Psoas muscle (tissue), 8 donors: ENCODE measurements at places on chromosomes 3 and 15.

DNA sequence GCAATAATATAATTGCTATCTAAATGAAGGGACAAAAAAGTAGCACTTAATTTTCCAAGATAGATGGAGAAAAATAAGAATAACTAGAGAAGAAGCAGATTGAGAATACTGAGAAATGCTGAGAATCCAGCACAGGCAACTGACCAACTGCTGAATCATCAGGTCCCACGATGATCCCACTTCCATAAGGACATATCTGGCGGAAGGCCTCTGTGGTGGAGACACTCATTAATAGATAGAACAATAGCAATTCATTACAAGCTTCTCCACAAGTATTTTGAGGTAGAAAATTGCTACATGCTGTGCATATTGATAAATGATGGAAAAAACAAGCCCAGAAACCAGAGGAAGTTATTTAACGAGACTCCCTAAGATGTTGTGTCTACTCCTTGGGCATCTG, 105.9 kb downstream of the DUT start:
- no peak for DNase-seq

DNA sequence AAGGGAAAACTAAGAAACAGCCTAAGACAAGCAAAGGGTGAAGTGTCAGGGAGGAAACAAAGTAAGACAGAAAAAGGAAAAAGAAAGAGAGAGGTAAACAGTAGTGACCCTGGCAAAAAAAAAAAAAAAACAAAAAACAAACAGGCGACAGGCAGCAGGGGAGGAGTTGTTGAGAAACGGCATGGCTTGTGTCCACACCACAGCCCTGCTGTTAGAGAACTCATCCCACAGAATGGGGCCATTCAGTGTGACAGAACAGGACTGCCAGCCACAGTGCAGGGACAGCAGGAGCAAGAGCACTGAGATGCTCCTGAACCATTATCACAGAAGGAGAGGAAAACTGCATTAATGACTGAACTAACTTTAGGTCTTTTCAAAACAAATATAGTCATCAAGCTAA, 29.7 kb downstream of the MECOM start:
- no peak for DNase-seq

- DNase-seq, result no peak
Observed at GRCh38 chr3:100227511-100227921, 33.3 kb upstream of the TBC1D23 start.

DNA sequence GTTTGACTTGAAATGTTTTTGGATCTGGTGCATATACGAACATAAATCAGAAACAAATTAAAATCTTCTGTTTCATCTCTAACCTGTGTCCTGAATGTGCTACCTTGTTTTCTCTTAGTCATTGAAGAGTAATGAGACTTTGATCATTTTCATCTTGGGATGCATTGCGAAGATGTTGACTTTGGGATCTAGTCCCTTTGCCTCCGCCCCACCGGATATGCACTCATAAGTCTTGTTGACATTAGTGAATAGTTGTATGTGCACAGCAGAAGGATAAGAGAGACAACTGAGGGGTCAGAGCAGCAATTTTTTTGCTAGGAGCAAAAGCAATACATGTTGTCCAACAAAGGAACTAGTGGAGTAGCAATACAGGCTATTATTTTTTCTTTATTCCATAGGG, 35.9 kb upstream of the SPRED1 start:
- DNase-seq, result no peak

- DNase-seq, result no peak
Observed at GRCh38 chr15:40182358-40183029, 21.6 kb downstream of the BUB1B start.

GRCh38 chr3:56468184-56469106, at the start of gene ERC2:
Gene ERC2 (minus strand): TSS chr3:56468467.
- DNase-seq, result peak; percentile 30

DNA sequence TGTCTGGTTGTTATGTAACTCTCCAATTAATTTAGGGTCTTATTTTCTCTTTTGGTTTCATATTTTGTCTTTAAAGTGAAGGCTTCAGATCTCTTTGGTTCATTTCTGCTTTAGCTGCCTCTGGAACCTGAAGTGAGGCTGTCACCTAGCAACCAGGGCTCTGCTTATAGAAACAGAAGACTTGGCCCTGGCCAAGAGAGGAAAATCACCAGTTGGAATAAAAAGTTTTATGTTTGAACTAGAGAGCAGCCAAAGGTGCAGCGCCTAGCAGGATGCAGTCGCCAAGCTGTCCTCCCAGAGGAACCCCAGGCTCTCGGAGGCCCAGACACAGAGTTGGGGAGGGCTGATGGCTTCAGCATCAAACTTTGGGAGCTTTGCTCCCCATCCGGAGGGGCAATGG, 41.1 kb downstream of the LYZL4 start:
- DNase-seq, result no peak

- no peak for DNase-seq
Observed at GRCh38 chr3:122356402-122356801, 26.6 kb downstream of the MIX23 start.

- no peak for DNase-seq
Observed at GRCh38 chr15:77097248-77097721, 26.4 kb upstream of the TSPAN3 start.
